Naive thymus-derived CD8-positive, alpha-beta T cell (primary cell): ENCODE measurements at places on chromosomes 4 and X.

DNA sequence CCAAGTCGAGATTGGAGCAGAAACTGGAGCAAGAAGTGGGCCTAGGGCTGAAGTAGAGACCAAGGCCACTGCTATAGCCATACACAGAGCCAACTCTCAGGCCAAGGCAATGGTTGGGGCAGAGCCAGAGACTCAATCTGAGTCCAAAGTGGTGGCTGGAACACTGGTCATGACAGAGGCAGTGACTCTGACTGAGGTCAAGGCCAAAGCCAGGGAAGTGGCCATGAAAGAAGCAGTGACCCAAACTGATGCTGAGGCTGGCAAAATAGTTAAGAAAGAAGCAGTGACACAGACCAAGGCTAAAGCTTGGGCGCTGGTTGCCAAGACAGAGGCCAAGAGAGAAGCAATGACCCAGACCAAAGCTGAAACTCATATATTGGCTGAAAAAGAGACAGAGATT lies 3.5 kb downstream of the ARMCX4 start:
- no peak for DNase-seq

DNA sequence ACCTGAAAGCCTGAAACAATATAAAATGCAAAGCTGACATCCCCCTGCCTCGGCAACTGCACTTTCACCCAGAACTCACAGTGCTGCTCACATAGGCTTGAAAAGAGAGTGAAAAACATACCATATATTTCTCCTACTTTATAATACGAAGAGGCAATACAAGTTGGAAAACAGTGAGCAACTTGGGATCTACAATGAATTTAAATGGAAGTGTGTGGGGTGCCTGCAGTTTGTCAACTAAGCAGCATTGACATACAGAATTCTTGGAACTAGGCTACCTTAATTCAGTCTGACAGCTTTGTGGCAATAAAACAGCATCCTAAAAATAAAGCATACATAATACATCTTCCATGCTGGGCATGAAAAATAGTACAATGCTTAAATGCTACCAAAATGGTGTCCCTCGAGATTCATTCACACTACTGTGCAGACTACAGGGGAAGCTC lies 8.0 kb downstream of the GASK1B start:
- DNase-seq = no peak

- no peak for DNase-seq
These were observed 277.1 kb upstream of the DIAPH2 start for GRCh38 chrX:96407501-96407900.

DNA sequence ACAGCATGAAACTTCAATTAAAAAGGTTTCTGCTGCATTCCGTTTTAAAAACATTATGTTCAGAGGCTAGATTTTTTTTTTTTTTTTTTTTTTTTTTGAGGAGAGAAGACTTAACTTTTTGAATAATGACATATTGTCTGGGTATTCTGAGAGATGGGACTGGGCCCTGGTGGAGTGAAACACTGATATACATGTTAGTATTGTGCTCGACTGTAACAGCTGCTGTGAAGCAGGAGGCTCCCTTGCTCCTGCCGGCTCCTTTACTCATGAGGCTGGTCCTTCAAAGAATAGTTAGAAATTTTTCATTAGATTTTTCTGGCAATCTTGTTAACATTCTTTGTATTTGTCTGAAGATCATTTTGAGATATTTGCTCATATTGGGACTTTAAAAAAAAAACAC lies 73.3 kb downstream of the TMEM131L start:
- no peak for DNase-seq

GRCh38 chr4:112189754-112190153 lies 41.8 kb upstream of the AP1AR start:
- DNase-seq = no peak

DNA sequence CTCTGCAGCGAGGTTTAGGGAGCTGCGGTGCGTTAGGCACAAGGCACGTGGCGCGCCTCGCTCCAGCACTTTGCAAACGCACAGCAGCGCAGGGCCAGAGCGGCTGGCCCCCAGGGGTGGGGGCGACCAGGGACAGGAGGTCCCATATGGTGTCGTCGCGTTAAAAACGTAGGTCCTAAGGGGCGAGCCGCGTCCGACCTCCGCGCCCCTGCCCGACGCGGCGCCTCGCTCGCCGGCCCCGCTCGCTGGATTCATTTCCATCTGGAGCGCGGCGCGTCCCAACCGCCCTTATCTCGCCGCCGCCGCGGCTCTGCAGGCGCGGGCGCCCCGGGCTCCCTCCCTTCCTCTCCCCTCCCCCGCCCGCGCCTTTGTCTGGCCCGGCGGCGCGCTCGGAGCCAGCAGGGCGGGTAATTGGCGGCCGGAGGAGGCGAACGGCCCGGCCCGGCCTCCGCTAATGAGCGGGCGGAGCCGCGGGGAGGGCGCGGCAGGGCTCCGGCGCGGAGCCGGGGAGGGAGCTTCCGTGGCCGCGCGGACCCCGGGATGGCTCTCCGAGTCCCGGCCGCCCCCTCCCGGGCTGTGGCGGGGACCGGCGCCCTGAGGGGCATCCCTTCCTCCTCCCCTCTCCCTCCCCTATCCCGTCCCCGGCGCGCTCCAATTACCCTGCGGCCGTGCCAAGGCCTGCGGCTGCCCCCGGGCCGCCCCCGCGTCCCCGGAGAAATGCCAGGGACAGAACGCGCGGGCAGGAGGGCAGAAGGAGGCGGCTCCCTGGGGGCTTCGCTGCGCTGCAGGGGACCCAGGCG lies 409.0 kb downstream of the BCOR start:
- DNase-seq = no peak

GRCh38 chrX:135505351-135505750 lies 15.1 kb upstream of the INTS6L start:
- no peak for DNase-seq

DNA sequence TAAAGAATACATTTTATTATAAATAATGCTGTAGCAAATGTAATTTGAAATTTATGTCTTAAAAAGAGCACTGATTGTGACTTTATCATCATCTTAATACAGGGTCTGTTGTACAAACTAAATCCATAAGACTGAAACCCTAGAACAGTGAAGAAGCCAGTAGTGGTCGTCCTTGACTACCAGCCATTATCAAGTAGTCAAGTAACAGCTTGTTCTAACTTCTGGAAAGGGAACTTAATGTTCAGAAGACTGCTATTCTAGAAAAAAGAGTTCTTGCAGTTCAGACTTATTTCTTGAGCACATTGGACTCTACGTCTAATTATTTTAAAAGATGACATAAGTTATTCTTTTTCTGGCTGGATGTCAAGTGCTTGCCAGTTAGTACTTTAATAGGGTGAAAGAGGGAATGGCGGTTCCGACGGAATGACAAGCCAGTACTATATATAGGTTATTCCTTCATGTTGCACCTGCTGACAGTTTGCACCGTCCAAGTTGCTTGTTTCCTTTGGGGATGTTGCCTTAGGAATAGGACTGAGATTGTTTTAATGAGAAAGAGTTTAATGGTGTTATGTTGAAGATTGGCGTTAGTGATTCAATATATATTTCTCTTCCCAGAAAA lies 109.9 kb downstream of the RAPGEF2 start:
- DNase-seq = no peak

GRCh38 chr4:612052-612748 lies 13.2 kb upstream of the PDE6B start:
- DNase-seq = no peak

- peak; percentile 72 for DNase-seq
These were observed 27.9 kb upstream of the TMSB4X start for GRCh38 chrX:12946838-12947544.

DNA sequence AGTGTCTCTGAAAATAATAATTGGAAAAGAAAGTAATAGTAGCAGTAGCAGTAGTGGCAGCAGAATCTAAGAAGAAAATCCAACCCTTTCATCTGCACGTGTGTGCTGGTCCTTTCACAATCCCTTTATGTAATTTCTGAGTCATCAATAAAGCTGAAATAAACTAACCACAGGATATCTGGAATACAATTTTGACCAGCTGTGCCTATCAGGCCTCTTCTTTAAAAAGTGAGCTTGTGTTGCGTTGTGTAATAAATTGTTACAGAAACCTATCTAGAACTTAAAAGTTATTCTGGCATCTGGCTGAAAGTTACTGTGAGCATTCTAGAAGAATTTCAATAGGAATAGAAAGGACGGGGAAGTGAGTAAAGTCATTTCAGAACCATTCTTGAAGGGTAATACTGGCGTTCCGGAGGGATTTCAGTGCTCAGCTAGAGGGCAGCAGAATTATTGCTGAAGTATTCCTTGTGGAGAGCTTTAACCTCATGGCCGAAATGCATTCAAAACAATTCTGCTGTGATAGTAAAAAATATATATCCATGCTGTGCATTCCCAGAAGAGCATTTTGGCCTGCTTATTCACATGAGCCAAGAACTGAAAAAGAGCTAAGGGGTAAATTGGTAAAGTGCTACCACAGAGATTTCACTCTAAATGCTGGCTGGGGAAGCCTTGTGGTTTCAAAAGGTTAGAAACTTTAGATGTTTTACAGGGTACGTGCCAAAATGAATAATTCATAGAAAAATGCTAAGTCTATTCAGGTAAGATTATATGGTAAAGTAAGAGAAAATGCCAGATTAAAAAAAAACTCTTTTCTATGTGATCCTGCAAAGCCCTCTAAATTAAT lies 260.6 kb downstream of the NKX6-1 start:
- no peak for DNase-seq

- no peak for DNase-seq
These were observed 4.8 kb downstream of the PPP2R2C start for GRCh38 chr4:6467600-6467999.

- DNase-seq = no peak
These were observed 20.5 kb downstream of the GPC4 start for GRCh38 chrX:133394765-133395164.

GRCh38 chrX:6227935-6228334 lies 732 bp downstream of the NLGN4X start:
- no peak for DNase-seq
